ENCODE measurements at places on chromosomes 3 and 15. TPM values are rescaled to one million over a fixed set of nuclear protein-coding genes. Genes with fewer than 3 reads are reported as not detected.
A peak's percentile ranks its signal among the peaks of the same experiment; 100 is the strongest.

FOXL2 gene
- total RNA-seq, result 0.41 TPM

STAB1 gene
- total RNA-seq, result 56.5 TPM

- DNase-seq, result no peak
Observed at GRCh38 chr3:61863579-61863978, 302.2 kb downstream of the PTPRG start.

DNA sequence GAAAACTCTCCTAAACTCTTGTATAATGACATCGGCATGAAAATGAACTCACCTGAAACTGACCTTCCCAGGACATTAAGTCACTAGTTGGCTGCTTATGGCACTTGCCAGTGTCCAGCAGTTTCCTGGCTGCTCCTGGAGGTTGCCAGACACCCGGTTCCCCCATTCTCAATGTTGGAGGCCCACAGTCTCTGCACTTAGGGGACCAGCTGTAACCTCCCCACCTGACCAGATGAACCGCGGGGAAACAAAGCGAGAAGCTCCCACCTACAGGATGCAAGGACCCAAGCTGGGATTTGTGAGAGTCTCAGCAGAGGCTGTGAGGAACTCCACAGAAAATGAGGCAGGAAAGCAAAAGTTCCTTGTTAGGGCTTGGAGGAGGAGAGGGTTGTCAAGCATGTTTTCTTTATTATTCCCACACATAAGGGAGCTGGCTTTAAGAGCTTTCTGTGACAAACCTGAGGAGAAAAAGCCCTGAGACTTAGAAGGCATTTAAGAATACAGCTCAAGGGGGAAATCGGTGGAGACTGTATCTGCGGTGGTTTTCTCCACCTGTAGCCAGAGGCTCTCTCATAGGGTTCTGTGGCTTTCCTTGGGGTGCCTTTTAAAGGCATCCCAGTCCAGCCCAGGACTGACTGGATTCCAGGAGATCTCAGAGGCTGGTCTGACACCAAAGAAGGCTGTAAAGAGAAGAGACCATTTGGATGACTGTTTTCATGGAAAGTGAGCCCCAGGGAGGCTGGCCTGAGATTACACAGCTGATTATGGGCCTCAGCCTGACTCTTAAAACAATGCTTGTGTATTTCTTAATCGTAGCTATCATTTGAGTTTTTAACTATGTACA lies 4.6 kb downstream of the TPM1 start:
- DNase-seq, result no peak

DNA sequence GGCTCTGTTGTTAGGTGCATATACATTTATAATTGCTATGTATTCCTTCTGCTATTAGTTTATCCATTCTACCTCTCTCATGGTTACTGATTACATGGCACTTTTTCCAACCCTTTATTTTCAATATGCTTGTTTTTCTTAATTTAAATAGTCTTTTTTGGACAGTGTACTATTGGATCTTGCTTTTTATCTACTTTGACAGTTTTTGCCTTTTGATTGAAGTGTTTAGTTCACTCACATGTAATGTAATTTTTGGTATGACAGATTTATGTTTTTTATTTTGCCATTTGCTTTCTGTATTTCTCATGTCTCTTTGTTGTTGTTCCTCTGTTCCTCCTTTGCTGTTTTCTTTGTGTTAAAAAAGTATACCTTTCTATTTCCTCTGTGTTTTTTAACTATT lies 44.5 kb downstream of the TRPC1 start:
- DNase-seq, result no peak

GRCh38 chr3:18868911-18869689 lies 279.2 kb upstream of the KCNH8 start:
- DNase-seq, result no peak

CLSTN2 gene
- total RNA-seq, result 20.1 TPM

NANOGP8 gene
- not detected for total RNA-seq

DNA sequence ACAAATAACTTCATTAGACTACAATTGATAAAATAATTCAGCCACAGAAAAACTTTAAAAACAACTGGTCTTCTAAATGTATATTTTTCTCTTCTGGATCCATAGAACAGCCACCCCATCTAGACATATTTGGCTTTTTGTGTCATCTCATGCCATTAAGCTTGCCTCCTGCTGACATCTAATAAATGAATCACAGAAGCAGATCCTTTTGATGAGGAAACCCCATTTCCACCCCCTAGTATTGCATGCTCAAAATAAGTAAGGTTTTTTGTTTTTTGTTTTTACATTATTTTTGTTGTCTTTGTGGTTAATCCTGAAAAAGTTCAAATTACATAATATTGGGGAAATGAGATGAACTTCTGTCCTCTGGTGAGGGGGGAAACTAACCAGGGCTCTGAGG lies 94.8 kb downstream of the DUT start:
- DNase-seq, result no peak

DNA sequence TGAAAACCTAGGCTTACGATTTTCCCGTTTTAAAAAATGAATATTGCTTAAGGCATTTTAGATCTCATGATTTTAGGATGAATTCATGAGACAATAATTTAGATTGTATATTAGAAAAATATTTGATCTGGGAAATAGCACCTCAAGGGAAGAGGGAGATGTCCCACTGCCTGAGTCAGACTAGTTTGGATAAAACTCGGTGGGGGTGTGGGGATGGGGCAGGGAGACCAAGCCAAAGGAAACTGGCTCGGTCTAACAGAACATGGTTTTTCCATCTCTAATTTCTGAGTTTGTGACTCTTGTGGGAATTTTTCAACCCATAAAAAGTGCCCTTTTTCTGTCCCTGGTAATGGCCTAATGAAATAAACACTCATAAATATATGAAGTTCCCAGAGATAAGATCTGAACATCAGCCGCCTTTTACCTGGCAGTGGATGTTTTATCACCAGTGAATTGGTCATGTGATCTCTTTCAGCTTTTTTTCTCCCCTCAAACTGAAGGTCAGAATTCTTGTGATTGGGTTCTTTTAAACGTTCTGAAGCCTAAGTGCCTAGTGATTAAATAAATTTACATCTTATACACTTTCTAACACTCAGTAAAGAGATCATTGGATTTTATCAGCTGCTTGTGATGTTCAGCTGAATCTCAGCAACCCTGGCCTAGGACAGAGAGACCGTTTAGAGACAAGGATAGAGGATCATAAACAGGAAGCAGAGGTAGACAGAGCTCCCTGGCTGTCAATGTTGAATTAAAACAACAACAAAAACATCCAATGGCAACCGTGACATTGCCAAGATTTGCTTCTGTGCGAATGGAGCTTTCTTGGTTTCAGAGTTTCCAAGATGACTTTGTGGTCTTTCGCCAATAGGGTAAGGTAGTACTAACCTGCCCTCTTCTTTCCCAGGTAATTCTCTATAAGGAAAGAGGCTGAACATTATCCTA lies 1038.2 kb downstream of the MCTP2 start:
- no peak for DNase-seq

GRCh38 chr3:48157950-48158376 lies 30.3 kb downstream of the CDC25A start:
- DNase-seq, result peak; percentile 71

DNA sequence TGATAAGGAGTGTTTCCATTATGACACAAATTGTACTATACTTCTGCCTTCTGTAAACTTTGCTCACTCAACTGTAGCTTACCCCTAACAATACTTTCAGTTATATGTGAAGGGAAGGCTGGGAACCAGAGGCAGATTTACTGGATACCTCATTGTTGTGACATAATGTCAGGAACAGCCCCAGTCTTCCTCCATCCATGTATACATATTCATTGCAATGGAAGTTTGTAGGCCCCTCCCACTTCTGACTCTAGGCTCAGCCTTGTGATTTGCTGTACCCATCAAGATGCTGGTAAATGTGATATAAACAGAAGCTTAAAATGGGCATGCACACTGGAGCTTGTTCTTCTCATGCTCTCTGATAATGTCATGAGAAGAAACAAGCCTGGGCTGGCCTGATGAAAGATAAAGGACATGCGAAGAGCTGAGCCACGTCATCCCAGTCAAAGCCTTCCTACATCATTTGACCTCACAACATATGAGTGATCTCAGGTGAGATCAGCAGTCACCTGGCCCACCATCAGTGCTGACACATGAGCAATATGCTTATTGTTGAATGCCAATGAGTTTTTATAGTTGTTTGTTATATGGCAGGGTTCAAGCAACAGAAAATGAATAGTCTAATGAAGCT lies 267.8 kb downstream of the GAP43 start:
- DNase-seq, result no peak

DNA sequence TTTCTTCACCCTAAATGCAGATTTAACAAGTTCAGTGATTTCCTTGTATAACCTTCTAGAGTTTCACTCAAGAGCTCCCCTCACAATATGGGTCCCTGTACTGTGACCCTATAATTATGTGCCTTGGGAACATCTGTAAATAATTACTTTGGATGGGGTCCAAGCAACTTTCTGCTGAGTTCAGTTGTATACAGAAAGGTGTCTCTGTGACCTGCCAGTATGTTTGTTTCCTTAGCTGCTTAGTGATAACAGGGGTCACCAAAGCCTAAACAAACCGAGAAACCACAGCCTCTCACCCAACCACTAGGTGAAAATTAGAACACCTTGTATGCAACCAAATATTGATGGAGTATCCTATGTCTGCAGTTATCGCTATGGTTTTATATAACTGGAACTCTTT lies 29.8 kb upstream of the SLC25A36 start:
- peak; percentile 26 for DNase-seq

- DNase-seq, result no peak
Observed at GRCh38 chr3:112059497-112059896, 25.0 kb downstream of the TMPRSS7 start.

DNA sequence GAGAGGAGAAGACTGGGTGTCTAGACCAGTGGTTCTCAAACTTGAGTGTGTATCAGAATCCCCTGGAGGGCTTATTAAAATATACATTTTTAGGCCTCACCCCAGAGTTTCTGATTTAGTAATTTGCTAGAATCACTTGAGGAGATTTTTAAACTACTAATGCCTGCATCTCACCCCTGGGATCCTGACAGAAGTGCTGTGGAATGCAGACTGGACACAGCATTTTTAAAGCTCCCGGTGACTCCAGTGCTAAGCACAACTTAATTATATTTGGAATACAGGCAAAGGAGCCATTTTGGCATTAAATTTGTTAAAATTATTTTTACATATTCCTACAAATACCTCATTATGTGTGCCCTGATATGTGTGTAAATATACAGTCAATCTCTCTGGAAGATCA lies 26.7 kb upstream of the COL6A6 start:
- DNase-seq, result peak; percentile 44

GRCh38 chr3:109548192-109548938 lies 211.0 kb upstream of the DPPA4 start:
- no peak for DNase-seq

DNA sequence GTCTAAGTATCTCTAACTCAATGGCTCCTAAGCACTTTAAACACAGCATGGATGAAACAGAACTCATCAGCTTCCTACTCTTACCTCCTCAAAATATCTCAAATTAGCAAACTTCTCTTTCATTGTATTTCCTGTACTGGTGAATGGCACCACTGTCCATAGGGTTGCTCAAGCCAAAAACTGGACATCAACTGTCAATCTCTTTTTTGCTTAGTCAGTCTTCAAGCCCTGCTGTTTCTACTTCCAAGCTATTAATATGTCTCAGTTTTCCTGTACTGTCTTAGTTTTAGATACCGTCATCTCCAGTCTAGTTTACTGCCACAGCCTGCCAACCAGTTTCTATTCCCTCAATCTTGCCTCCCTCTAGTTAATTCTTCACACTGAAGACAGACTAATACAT lies 48.3 kb upstream of the KPNA4 start:
- DNase-seq, result no peak

TTLL13 gene
- total RNA-seq, result not detected

DNA sequence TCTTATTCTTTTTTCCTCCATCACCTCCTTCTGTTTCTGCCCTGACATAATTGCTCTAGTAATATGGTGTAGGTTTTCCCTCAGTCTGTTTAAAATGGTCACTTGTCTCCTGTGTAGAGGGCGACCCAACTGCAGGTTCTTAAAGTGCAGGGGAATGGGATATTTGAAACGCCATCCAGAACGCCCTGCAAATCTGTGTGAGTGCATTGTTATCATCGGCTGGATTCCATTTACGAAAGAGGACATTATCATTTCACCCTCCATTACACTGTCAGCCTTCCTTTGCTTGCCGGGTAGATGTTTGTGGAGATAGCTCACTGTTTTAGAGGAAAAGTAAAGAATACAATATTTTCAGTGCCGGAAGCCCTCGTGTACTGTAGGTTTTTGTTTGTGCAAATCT lies 354.0 kb downstream of the LRTM1 start:
- DNase-seq, result no peak

DNA sequence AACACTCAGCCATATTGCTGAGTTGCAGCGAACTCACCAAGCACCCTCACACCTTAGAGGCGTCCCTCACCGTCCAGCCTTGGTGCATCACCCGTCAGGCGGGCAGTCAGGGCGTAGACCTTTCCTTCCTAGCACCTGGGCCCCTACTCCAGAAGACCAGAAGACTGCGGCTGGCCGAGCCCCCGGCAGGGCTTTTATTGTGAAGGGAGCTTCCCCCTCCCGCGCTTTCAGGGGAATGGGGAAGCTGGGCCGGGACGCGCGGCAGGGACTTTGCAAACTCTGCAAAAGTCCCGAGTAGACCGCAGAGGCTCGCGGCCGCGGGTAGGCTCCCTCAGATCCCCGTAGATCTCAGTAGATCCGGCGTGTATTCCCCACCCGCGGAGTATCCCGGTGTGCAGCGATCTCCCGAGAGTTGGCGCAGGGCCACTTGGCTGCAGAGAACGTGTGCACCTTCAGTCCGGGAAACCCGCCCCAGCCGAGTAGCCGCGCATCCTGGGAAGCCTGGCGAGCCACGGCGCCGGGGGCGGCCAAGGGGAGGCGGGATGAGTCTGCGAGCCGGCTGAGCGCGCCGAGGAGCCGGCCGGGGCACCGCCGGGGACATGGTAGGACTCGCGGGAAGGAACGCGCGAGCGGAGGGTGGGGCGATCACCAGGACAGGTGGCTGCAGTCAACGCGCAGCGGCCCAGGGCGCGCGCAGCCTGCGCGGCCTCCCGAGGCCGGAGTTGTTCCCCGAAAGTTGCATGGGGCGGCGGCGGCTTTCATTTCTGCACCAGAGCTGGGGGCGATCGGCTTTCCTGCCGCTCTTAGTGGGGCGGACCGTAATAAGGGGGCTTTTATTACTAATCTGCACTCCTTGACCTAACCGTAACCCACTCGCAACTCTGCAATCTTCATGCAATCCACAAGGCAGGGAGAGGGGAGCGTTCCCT lies at the start of gene GASK1A:
Gene GASK1A, plus strand, starts transcription at position 268 of the 929 bp plus-strand sequence. Its CDS starts 332 bp downstream, at position 600.
- DNase-seq, result peak; percentile 79

DNA sequence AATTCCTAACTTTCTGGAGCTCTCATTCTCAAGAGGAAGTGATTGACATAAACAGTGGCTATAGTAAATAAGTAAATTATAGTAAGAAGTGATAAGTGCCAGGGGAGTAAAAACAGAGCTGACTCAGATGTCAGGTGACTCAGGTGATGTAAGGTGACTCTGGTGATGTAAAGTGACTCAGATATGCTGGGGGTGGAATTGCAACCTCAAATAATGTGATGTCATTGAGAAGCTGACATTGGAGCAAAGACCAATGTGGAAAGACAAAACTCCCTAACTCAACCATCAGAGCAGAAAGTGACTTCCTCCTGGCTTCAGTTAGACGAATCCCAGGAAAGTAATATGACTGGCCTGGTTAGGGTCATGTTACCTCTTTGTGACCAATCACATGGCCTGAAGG lies 144.2 kb upstream of the SNTN start:
- DNase-seq, result no peak
